Testis (tissue), 5 donors: ENCODE measurements at places on chromosomes 4 and X. TPM values are rescaled to one million over a fixed set of nuclear protein-coding genes. Genes with fewer than 3 reads are reported as not detected.

TEX11 gene
- 12.6 TPM for polyA plus RNA-seq

- no peak overlapping the region for H3K27ac ChIP-seq
- H3K36me3 ChIP-seq = no peaks in the 10 kb centered on the region
- H3K4me3 ChIP-seq = no peak overlapping the region
- no peaks in the 10 kb centered on the region for H3K27me3 ChIP-seq
- no peak for DNase-seq
- no peaks in the 10 kb centered on the region for H3K4me1 ChIP-seq
Measured at GRCh38 chrX:63751481-63751880, 33.5 kb downstream of the ARHGEF9 start.

TAF7L gene
- 50.0 TPM for polyA plus RNA-seq

RNF113A gene
- 7.8 TPM for polyA plus RNA-seq

GRCh38 chrX:1134976-1135375 is 77.5 kb downstream of the CRLF2 start:
- H3K36me3 ChIP-seq = no peaks in the 10 kb centered on the region
- H3K4me1 ChIP-seq = no peaks in the 10 kb centered on the region
- H3K27me3 ChIP-seq = no peaks in the 10 kb centered on the region
- DNase-seq = no peak

GRCh38 chr4:88881227-88881569 is 175.8 kb downstream of the FAM13A start:
- H3K4me3 ChIP-seq = no peak overlapping the region
- no peak for DNase-seq
- peak overlapping the region; percentile 1 for H3K27ac ChIP-seq
- H3K4me1 ChIP-seq = peaks cover 4% of the 10 kb centered on the region
- no peaks in the 10 kb centered on the region for H3K27me3 ChIP-seq

GRCh38 chrX:116111497-116111896 is 59.0 kb upstream of the AGTR2 start:
- no peaks in the 10 kb centered on the region for H3K4me1 ChIP-seq
- DNase-seq = no peak
- no peaks in the 10 kb centered on the region for H3K27me3 ChIP-seq
- no peaks in the 10 kb centered on the region for H3K36me3 ChIP-seq
- no peak overlapping the region for H3K4me3 ChIP-seq
- H3K27ac ChIP-seq = no peak overlapping the region

- DNase-seq = no peak
- no peak overlapping the region for H3K4me3 ChIP-seq
- no peak overlapping the region for H3K27ac ChIP-seq
- H3K4me1 ChIP-seq = no peaks in the 10 kb centered on the region
Measured at GRCh38 chr4:145207934-145208333, 27.5 kb upstream of the OTUD4 start.
